GDM1 (cell line): ENCODE measurements at places on chromosomes 6 and 20.

GRCh38 chr6:150245148-150245935 lies 102.5 kb downstream of the PPP1R14C start:
- no peak for DNase-seq

DNA sequence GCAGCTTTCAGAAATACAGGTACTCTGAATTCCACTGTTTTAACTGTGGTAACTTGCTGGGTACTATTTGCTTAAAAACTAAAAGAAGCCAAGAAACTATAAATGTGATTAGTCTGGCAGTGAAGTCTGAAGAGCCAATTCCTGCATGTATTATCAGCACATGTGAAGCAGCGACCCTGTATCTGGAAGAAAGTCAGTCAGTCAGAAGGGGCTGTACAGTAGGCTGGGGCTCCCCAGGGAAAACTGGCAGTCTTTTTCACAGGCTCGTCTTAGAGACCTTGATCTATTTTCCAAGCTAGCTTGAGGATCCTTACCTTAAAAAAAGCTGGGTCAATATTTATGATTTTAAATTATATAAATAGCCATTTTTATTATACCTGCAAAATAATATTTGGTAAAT lies 104.9 kb downstream of the PDSS2 start:
- DNase-seq, result no peak

- DNase-seq, result no peak
Observed at GRCh38 chr6:135033238-135033637, 21.4 kb downstream of the HBS1L start.

DNA sequence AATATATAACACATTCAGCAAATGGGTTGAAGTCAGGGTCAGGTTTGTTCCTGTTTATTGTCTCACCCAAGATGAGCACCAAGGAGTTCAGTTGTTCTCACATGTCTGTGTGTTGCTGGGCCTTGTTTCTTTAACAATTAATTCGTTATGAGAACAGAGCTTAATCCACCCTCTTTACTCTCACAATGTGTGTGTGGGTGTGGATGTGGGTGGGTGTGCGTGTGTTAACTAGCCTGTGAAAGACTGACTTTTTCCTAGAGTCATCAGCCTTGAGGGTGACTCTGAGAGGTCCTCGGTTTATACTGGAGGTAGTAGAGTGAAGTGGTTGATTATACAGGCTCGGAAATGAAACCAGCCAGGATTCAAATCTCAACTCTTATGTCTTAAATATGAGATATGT lies 672.1 kb downstream of the MAFB start:
- DNase-seq, result no peak

- no peak for DNase-seq
Observed at GRCh38 chr6:167470101-167470835, 145.4 kb downstream of the TTLL2 start.

DNA sequence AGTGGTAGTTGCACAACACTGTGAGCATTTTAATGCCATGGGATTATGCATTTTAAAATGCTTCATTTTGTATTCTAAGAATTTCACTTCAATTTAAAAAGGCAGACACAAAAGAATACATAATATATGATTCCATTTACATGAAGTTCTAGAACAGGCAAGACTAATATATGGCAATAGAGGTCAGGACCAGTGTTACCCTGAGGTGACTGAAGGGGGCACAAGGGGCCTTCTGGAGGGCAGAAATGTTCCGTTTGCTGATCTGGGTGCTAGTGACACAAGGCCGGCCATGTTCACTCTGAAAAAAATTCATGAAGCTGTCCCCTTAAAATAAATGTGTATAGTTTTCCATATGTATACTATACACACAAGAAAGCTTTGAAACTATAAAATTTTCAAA lies 28.5 kb downstream of the TASP1 start:
- DNase-seq, result no peak

- DNase-seq, result no peak
Observed at GRCh38 chr6:16089232-16090062, 39.4 kb upstream of the MYLIP start.

GRCh38 chr6:7512320-7512719 lies 29.2 kb upstream of the DSP start:
- no peak for DNase-seq

- DNase-seq, result no peak
Observed at GRCh38 chr6:128882560-128882959, 378 bp upstream of the LAMA2 start.

DNA sequence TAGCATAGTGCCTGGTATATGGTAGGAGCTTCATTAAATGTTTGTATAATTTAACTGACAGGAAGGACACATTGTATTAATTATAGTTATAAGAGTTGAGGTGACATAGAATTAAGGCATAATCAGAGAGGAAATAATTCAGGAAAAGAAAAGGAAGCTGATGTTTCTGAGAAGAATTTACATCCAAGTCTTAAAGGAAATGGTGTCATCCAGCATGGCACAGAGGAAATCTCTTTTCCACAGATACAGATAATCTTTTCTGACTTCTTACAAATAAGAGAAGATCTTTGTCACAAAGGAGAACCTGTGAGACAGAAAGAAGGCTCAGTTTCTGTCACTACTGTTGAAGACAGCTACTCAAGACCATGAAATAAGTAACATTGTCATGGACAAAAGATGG lies 222.5 kb downstream of the GJA1 start:
- DNase-seq, result no peak

- DNase-seq, result no peak
Observed at GRCh38 chr6:79872303-79872702, 75.0 kb downstream of the ELOVL4 start.

DNA sequence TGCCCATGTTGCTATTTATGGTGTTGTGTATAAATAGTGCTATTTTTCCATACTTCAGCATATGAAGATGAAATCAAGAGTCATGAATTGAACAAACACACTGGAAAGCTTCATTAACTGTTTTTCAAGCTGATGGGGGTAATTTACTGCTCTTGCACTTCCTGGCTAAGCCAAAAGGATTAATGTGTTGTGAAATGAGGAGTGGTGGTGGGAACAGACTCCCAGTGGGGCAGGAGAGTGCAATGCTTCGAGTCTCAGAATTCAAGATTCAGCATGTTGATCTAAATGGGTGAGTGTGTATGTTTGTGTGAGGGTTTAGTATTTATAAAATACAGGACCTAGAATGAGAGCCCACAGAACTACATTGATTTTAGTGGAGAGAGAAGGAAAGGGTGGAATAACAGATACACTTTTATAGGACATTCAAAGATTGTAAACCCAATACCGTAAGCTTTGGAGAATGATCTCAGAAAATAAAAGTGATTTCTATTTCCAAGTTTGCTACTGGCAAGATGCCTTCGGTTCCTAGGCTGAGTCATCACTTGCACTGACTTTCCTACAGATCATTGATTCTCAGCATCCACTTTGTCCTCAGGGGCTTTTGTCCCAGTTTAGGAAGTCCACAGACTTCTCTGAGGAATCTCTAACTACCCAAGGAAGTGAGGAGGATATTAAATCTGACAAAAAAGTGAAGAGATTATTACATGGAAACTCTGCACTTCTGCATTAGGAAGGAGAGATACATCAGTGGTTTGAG lies 303.6 kb downstream of the TRDN start:
- no peak for DNase-seq
